Dermis microvascular lymphatic vessel endothelial cell (primary cell): ENCODE measurements at places on chromosomes 3 and 15. TPM values are rescaled to one million over a fixed set of nuclear protein-coding genes. Genes with fewer than 3 reads are reported as not detected.

KLHL40 gene
- not detected in 2 replicates for total RNA-seq

TRAT1 gene
- total RNA-seq = not detected in 2 replicates

MEGF11 gene
- total RNA-seq = not detected in 2 replicates

GHSR gene
- total RNA-seq = not detected in 2 replicates

IGDCC3 gene
- 0.13 TPM in 1 of 2 replicates, not detected in the other for total RNA-seq

USP8 gene
- total RNA-seq = 41.2 and 47.2 TPM in 2 replicates

GCNT3 gene
- not detected in 2 replicates for total RNA-seq

RPL39L gene
- total RNA-seq = 17.7 and 24.9 TPM in 2 replicates

AQP9 gene
- not detected in 2 replicates for total RNA-seq

ADIPOQ gene
- total RNA-seq = not detected in 2 replicates

CHL1 gene
- total RNA-seq = not detected in 2 replicates

LIPC gene
- total RNA-seq = 0.13 and 0.38 TPM in 2 replicates

GOLGA6B gene
- not detected in 2 replicates for total RNA-seq

GP9 gene
- not detected in 2 replicates for total RNA-seq

SLCO3A1 gene
- total RNA-seq = 0.90 and 1.8 TPM in 2 replicates

SOX2 gene
- total RNA-seq = not detected in 2 replicates

APOD gene
- 12.9 and 14.5 TPM in 2 replicates for total RNA-seq

PPP1R14D gene
- total RNA-seq = not detected in 2 replicates

TIMP4 gene
- total RNA-seq = 0.51 and 0.64 TPM in 2 replicates

BCL2A1 gene
- total RNA-seq = 0.13 TPM in 2 replicates

STT3B gene
- 119 and 130 TPM in 2 replicates for total RNA-seq

THRB gene
- under 0.01 and 0.13 TPM in 2 replicates for total RNA-seq
